ENCODE measurements at places on chromosomes 7 and 10.

DNA sequence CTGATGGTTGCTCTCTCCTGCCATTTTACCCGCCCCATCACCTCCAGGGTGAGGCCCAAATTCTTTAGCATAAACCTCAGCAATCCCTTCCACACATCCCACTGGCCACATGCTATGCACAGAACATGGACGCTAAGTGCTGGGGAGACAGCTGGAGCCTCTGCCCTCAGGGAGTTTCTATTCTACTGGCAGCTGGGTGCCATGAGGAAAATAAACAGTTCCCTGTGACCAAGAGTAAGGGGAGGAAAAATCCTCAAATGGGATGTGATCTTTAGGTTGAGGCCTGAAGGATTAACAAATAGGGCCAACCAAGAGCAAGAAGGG, 1.2 kb downstream of the PARP12 start:
- no peak for DNase-seq

- DNase-seq, result no peak
Measured at GRCh38 chr7:30313348-30313747, 29.0 kb downstream of the ZNRF2 start.

DNA sequence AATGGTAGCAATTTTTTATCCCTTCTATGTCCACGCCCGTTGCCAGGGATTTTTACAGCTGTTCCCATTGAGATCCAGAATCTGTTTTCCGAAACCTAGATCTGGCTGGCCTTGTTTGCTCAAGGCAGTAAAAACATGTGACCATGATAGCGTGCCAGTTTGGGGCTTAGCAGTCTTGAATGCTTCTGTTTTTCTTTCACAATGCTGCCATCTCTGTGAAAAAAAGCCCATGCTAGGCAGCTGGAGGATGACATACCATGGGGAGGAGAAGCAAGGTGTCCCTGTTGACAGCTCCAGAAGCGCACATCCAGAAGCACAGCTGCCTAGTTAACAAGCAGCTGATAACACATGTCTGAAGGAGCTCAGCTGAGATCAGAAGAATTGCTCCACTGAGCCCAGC, 2.2 kb upstream of the ZNF92 start:
- DNase-seq, result no peak

DNA sequence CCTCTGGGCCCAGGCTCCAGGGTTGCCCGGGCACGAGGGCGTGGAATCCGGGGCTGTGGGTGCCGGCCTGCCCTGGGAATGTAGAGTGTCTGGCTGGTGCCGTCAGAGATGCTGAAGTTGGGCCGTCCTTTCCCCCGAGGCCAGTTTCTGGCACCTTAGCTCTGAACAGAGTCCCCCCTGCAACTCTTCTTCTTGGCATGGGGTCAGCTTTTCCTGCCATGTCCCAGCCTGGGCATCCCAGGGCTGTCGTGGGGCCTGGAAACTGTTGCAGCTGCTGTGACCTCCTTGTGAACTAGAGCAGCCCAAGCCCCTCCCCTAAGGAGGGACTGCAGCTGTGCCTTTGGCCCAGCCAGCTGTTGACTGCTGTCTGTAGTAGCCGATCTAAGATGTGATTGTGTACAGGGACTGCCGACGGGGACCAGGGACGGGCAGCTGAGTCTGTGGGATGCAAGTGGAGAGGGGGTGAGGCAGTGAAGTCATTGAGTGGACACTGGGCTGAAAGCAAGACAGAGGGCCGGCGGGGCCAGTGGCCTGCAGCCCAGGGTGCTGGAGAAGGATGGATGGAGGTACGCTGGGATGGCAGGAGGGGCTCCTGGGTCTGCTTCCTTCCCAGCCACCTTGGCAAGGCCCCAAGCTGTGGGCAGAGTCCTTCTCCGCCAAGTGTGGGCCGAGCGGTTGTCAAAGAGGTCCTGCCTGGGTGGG, 35.8 kb downstream of the GBX1 start:
- no peak for DNase-seq

DNA sequence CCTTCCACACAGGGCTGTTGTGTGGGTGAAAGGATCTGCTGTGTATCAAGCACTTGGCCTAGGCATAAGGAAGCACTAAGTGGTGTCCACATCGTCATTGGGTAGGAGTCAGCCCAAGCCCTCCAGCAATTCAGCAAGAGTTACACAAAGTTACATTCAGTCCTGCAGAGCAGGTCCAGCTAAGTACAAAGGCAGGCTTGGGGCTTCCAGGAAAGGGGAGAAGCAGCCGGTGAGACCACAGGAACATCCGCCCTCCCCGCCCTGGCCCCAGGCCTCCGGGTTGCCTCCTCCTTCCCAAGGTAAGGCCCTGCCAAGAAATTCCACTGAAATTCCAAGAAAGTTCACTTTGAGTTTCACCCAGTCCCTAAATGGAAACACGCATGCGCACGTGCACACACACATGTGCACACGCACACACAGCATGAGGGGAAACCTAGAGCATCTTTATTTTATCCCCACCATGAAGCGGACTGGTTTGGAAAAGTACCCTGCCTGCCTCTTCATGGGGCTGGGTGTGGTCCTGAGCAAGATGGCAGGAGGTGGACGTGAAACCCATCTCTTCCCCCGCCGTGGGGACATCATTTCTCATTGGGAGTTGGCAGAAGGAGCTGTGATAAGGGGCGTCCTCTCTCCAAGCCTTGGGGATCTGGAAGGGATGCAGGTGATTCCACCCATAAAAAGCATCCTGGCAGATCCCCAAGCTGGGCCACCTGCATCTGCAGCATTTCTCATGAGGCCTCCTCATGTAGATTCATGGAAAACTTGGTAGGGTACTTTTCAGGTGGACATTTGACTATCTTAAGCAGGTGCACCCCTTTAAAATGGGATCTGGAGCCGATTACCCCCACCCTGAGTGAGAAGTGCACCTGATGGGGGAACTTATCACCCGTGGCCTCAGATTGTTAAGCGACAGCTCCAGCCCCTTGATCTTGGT, 69.1 kb upstream of the NANOS1 start:
- DNase-seq, result no peak

DNA sequence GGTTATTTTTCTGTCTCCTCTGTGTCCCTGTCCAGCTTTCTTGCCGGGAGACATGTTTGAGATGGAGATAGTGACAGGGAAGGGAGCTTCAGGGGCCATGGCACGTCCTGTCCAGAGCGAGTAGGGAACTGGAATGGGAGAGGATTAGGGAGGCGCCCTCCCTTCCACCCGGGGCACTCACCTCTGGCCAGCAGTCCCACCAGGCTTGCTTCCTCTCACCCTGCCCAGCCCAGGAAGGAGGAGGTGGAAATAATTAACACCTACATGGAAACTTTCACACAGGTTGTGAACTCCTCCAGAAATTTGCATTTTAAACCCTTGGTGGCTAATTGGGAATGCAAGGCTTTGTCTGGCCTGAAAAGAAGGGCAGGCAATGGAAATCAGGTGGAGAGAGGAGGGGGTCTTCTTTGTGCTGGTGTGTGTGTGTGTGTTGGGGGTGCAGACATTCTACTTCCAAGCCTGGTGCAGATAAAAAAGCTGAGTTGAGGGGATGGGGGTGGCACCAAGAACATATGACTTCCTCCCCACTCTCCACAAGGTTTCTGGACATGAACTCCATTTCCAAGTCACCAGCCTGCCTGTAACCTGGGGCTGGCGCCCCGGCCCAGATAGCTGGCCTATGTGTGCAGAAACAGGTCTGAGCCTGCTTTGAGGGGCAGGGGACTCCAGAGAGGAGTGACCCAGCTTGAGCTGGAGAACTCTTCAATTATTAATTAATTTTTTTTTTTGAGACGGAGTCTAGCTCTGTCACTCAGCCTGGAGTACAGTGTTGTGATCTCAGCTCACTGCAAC, 199.4 kb downstream of the CYP26A1 start:
- no peak for DNase-seq

DNA sequence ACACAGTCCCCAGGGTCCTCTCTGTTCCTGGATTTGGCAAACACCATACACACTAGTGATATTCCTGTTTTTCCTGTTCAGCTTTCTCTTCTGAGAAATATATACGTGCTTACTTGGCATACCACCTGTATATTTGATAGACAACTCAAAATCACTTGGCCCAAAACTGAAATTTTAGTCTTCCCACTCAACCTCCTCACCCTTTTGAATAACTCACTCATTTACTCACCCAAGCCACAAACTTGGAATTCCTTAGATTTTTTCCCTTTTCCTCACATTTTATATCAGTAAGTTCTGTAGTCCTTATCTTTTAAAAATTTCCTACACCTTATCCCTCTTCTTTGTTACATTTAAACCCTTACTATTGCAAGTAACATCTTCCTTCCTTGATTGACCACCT, 143.4 kb downstream of the PPP1R3A start:
- no peak for DNase-seq
